GM13977 (cell line): ENCODE measurements at places on chromosomes 13 and 19.

GRCh38 chr19:34851277-34851804 is 75.4 kb upstream of the ZNF30 start:
- no peak for DNase-seq

- DNase-seq = no peak
Observed at GRCh38 chr13:32824061-32824460, 192.2 kb upstream of the KL start.

- no peak for DNase-seq
Observed at GRCh38 chr19:20351244-20351643, 184.2 kb downstream of the ZNF486 start.

GRCh38 chr19:5593343-5594255 is 25.8 kb upstream of the TINCR start:
- DNase-seq = no peak

DNA sequence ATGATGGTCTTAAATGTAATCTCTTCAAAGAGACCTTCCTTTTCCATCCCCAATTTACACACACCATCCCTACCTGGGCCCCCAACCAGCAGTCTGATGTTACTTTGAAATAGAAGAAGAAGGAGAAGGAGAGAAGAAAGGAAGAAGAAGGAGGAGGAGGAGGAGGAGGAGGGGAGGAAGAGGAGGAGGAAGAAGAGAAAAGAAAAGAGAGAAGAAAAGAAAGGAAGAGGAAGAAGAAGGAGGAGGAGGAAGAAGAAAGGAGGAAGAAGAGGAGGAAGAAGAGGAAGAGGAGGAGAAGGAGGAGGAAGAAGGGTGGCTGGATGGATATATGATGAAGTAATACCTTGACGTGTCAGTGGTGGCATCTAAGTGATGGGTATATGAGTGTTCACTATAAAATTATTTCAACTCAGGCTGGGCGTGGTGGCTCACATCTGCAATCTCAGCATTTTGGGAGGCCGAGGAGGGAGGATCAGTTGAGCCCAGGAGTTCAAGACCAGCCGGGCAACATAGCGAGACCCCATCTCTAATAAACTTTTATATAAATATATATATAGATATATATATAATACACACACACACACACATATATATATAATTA is 3.7 kb upstream of the LRFN1 start:
- DNase-seq = no peak

GRCh38 chr19:33557720-33558119 is 36.1 kb upstream of the PEPD start:
- DNase-seq = no peak

DNA sequence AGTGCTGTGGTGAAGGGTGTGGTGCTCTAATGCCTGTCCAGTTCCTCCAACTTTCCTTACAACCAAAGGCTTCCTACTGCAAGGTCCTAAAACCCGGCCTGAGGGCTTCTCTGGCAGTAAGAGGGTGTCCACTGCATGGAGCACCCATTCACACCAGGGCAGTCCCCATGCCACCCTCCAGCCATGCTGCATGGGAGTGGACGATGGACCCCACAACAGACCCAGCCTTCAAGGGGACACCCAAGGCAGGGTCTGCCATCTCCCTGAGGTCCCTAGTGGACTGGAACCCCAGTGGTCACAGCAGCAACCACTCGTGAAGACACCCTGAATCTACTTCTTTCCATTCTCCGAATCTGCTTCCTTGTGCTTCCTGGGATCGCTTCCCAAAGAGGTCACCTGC is 117.6 kb upstream of the SOX1 start:
- no peak for DNase-seq

GRCh38 chr19:13396250-13397080 is 109.8 kb downstream of the CACNA1A start:
- DNase-seq = no peak

DNA sequence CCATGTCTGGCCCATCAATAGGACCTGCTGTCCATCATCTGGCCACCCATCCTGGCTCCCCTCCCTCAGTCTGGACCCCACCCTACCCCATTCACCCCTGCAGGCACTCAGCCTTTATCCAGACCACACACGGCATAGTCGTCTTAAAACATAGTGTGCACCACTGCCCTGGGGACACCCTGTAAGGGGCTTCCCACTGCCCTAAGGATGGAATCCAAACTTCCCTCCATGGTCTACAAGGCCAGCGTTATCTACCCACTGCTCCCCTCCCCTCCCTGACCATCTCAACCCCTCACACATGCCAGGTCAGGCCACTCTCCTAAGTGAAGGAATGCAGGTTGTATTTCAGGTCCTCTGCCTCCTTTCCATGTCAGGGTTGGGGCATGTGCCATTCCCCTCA is 352.7 kb upstream of the ZNF507 start:
- no peak for DNase-seq

DNA sequence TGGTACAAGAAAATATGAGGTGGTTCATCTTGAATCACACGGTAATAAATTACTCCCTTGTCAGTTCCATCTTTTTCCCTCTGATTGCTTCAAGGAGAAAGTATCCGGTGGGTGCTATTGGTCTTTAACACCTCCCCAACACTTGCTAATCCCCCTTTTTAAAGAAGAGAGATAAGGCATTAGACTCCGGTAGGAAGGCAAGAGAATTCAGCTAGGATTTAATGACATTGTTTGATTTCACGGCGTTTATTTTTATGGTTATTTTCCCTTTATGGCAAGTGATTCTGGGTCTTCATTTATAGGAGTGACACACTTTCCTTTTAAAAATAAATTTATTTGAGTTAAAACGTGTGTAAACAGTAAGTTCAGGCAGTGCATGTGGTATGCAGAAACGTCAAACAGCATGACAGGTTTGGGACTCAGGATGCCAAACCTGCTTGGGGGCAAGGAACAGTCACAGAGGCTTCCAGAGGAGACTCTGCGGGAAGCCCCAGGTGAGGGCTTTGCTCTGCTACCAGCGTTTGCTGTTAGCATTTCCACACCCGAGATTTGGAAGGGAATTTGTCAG is 36.5 kb downstream of the TSHZ3 start:
- DNase-seq = no peak

- no peak for DNase-seq
Observed at GRCh38 chr19:4814625-4815425, 16.7 kb downstream of the TICAM1 start.

DNA sequence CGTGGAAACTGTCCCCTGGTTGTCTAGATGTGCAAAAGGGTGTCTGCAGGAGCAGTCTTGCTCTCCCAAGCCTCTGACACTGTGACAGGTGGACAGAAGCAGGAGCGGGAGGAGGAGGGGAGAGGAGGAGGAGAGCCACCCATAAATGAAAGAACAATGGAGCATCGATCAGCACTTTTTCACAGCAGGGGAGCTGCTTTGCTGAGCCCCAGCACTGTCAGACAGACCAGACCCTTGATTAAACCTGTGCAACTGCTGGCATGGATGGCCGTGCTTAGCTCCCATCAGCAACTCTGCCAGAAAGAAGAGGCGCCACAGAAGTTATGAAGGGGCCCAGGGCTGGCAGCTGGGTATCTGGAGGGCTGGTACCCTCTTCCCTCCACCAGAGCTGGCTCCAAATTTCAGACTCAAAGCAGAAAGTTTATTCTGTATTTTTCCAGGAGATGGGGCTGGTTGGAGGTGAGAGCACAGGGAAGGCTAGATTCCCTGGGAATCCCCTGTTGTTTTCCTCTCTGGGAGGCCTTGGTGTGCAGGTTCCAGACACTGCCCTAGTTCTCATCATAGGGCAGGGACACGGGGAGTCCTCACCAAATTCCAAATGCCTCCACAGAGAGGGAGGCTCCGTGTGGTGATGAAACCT is 1192.2 kb downstream of the UQCRFS1 start:
- DNase-seq = no peak

DNA sequence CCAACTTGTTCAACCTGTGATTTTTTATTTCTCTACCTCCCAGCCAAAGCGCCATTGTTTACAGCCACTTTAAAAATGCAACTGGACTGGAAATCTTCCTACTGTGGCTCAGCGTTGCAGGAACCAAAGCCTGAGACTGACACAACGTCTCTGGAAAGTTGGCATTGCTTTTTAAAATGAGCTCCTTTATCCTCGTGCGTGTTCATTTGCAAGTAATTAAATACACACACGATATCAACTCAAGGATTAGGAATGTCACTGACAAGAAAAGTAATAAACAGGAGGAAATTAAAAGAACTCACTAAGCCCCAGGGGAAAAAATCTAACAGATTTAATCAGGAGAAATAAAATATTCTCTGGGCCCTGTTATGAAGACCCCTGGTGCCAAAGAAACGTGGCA is 184.6 kb upstream of the IRS2 start:
- DNase-seq = no peak

DNA sequence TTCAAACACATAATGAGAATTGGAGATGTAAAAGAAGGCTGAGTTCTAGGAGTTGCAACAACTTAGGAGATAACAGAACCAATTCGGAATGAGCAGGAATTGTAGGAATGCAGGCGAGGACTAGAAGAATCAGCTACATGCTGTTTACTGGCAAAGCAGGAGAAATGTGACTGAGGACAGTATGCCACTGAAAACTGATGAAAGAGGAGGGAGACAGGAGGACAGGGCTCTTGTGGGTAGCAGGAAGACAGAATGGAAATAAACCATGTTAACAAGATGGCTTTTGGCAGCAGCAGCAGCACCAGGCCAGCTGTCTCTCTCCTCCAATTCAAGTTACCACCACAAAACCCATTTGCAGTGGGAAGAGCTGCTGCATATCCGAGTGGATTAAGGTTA is 91.0 kb upstream of the SLC15A1 start:
- DNase-seq = no peak

DNA sequence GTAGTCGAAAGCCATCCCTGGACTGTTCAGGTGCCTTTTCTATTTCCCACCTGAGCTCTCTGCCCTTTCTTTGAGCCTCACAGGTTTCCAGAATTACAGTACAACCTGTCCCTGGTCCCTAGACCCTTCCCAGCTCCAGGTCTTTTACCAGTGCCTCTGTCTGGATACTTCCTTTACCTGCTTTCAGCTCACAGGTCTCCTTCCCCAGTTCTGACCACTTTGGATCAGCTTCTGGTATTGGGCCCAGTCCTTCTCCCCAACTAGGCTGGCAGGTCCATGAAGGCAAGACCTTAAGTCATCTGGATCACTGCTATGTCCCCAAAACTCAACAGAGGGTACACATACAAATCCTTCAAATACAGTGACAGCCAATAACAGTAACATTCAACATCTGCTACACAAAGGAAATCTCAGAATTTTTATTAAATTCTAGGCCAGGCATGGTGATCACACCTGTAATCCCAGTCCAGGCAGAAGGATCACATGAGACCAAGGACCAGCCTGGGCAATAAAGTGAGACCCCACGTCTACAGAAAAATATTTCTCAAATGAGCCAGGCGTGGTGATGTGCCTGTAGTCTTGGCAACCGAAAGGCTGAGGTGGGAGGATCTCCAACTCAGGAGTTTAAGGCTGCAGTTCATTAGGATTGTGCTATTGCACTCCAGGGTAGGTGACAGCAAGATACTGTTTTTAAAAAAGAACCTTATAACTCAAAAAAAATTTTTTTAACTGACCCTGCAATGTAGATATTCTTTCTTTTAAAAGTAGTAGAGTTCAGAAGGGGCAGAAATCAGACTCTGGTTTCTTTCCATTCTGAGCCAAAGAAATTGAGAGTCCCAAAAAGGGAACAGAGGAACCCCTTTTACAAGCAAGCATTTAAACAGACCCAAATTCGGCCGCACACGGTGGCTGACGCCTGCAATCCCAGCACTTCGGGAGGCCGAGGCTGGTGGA is 1.3 kb downstream of the RPS16 start:
- no peak for DNase-seq

GRCh38 chr13:74922963-74923362 is 559.0 kb downstream of the TBC1D4 start:
- no peak for DNase-seq

DNA sequence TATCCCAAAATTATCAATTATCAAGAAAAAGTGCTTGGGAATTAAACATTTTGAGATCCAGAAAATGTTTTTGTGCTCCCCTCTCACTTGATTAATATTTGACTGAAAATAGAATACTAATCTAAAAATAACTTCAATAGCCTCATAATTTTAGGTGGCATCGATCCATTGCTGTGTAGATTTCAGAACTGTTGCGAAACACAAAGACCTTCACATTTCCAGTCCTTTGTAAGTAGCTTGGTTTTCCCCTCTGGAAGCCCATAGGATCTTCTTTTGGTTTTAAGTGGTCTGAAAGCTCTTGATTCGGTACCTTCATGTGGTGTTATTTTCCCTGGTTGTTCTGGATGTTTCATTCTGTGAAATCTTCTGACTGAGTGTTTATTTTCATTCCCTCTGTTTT is 176.5 kb downstream of the NUFIP1 start:
- DNase-seq = no peak

GRCh38 chr13:73223372-73223781 is 164.6 kb downstream of the KLF5 start:
- DNase-seq = peak; percentile 13

DNA sequence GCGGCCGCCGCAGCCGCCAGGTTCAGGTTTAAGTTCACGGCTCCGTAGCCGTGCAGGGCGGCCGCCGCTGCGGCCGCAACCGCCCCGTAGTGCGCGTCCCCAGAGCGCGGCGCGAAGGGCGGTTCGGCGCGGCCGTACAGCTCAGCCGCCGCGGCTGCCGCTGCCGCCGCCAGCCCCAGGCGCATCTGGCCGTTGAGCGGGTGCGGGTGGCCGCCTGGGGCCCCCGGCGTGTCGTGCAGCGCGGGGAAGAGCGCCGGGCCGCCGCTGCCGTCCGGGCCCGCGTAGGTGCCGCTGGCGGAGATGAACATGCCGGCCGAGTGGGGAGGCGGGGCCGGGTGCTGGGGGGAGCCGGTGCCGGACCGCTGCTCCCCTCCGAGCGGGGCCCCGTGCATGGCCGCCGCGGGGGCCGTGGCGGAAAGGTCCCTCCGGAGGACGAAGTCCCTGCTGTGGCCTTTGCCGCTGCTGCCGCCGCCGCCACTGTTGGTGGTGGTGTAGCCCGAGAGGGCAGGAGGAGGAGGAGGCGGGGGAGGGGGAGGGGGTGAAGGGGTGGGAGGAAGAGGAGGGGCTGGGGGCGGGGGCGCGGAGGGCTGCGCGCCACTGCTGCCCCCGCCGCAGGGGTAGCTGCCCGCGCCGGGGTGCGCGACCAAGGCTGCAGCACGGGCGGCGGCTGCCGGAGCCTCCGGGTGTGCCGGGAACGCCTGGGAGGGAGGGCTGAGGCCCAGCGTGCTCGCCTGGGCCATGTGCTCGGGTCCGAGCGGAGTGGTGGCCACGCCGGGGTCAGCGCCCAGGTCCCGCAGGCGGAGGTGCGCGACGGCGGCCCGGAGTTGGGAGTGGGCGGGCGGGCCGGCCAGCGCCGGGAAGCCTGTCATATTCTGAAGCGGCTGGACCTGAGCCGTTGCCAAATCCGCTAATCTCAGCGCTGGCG is 654 bp downstream of the ZIC5 start:
- no peak for DNase-seq

DNA sequence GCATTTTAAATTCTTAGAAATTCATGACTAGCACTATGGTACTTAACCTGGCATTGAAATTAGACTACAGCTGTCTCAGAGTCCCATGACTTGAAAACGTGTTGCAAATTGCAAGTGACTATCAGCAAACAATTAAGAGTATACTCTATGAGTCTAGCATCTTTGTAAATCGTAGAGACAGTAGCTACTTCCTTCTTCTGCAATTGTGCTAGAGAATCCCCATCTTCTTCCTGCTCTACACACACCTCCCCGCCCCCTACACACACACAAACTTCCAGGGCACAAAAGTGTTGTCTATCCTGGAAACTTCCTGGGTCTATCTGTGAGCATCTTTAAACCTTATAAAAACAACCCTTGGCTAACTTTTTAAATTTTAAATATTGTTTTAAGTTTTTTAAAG is 35.2 kb upstream of the MIR17HG start:
- DNase-seq = no peak
